Left renal cortex interstitium (tissue), 4 donors: ENCODE measurements at places on chromosomes 12 and 14. TPM values are rescaled to one million over a fixed set of nuclear protein-coding genes. Genes with fewer than 3 reads are reported as not detected.

DNA sequence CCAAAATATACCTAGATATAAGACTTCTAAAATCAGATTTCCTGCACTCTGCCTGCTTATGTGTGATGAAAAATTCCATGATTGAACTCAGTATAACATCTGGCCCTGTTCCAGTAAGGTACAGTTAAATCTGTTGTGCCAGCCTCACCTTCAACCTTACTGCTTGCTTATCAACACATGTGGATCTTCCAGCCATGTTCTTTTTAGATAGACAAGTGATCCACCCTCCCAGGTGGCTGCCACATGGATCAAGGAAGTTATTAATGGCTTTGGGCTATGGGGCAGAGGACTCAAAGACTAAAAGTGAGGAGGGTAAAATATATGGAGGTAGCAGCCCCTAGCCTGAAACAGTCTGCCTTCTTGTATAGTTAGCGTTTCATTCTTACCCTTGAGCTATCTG lies 25.3 kb upstream of the MAGOHB start:
- no peak for DNase-seq

- no peak for DNase-seq
Measured at GRCh38 chr14:74890262-74890661, 8.5 kb downstream of the DLST start.

DNA sequence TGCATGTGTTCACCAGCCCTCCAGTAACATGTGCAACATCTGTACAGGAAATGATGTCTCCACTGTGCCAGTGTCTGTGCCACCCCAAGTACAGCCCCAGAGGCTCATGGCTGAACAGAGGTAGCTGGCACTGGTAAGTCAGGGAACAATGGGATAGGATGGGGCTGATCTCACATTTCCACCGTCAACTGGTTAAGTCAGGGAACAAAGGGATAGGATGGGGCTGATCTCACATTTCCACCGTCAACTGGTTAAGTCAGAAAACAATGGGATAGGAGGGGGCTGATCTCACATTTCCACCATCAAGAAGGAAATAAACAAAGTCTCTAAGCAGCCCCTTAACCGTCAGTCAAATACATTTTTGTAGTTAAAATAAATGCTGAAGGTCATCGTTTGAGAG lies 246.6 kb downstream of the TMEM132D start:
- no peak for DNase-seq

GRCh38 chr14:93780813-93781400 lies 7.4 kb downstream of the PRIMA1 start:
- DNase-seq = no peak

GRCh38 chr12:72511498-72511897 lies 239.3 kb downstream of the TRHDE start:
- DNase-seq = no peak

GRCh38 chr14:71560751-71561150 lies 371.5 kb upstream of the RGS6 start:
- no peak for DNase-seq

DNA sequence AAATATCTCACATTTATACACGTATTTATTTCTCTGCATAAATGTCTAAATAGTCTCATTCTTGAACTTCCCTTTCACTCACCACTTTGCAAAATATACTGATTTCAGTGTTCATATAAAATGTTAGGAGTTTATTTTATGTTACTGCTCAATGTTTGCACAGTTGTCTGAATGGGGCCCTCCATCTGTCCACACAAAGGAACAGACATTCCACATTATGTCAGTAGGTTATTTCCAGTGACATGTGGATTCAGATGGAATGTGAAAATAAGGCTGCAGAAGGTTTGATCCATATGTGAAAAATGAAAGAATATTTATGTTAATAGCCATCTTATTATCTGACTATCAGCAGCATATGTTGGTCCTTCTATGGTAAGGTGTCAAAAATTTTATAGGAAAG lies 994.4 kb upstream of the SEL1L start:
- DNase-seq = no peak

DNA sequence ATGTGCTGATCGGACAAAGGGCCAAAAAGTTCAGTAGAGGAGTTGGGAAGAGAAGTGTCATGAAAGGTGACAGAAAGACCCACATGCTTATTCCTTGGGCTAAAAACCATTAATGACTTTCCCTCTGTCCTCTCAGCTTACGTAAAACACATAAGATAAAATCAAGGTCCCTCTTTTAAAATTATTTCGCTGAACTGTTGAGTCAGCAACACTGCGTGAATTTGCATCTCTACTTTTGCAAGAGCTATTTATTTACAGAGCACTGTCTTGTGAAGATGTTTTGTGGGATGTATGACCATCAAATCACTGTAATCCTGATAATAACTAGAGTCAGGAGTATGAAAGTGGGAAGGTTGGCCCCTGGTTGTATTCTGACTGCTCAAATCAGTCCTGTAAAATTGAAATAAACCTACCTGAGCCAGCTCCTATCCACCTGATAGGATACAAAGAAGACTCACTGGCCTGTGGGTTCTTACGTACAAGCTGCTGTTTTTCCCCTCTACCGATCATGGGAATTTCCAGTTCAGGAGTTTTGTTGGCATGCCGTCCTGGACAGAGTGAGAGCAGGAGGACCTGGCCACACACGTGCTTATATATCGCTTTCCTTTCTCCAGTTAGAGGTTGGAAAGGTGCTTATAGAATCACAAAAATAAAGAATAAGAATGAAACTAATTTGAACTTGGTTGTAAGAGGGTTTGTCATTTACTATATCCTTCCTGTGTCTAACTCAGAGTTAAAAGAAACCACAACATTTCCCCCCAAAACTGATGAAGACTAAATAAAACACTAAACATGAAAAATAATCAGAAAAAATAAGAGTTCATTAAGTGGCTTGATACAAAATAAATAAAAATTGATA lies 42.9 kb downstream of the IFNG-AS1 start:
- no peak for DNase-seq

DNA sequence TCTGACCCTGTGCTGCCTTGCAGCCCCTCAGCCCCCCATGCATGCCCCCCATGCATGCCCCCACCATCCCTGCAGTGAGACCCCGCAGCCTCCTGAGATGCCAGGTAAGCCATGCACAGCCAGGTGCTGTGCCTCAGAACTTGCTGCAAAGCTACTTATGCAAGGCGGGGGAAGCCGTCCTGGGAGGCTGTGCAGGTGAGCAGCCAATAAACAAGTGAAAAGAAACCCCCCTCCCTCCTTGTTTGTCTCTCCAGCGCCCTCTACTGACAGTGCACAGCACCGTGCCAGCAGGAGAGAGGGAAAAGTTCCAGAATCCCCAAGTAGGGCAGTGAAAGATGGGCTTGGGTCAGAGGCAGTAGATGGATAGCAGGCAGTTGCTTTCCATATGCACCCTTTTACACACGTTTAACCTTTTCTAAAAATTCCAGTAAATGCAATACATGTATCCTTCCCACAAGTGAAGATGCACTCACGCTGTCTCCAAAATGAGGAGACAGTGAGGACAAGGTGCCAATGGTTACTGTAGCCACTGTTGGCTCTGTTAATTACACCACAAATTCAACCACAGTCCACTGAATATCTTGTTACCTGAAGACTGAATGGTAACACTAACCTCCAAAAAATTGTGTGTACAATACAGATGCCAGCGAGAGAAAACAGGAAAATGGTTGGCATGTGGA lies 18.0 kb downstream of the TNFAIP2 start:
- no peak for DNase-seq

- DNase-seq = no peak
Measured at GRCh38 chr12:51631591-51631990, 40.6 kb downstream of the SCN8A start.

DNA sequence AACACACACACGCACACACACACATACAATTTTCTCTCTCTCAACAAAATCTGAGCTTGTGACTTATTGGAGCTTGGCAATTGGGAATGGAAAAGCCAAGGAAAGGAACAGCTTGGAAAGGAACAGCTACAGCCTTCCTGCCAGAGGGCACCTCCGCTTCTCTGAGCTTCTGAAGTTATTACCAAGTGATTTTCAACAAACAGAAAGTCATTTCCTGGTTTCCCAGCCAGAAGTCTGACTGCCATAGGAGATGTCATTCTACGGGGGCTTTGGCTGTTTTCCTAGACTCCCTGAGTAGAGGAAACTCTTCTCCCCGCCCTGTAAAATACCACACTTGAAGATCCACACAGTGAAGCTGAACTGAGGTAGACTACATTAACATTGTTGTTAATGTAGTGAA lies 198.3 kb downstream of the CFAP54 start:
- DNase-seq = no peak

DNA sequence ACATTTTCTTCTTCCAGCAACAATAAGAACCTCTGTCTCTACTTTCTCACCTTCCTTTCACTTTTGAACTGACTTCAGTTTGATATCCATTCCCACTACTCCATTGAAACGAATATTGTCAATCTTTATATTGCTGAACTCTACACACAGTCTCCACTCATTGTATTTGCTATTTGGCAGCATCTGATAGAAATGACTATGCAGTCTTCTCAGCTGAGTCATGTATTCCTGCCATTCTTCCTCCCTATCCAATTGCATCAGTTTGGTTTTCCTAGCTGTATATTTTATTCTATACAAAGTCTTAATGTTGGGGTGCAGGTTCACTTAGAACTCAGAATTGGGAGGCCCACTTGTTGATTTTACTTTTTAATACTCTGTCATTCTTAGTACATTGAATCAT lies 107.5 kb upstream of the CPNE8 start:
- no peak for DNase-seq

GRCh38 chr12:62647586-62647985 lies 181.0 kb downstream of the MON2 start:
- no peak for DNase-seq

- no peak for DNase-seq
Measured at GRCh38 chr14:67533754-67534085, 630 bp downstream of the PLEKHH1 start.

GRCh38 chr14:75657331-75657730 lies 3.3 kb downstream of the ERG28 start:
- no peak for DNase-seq

DNA sequence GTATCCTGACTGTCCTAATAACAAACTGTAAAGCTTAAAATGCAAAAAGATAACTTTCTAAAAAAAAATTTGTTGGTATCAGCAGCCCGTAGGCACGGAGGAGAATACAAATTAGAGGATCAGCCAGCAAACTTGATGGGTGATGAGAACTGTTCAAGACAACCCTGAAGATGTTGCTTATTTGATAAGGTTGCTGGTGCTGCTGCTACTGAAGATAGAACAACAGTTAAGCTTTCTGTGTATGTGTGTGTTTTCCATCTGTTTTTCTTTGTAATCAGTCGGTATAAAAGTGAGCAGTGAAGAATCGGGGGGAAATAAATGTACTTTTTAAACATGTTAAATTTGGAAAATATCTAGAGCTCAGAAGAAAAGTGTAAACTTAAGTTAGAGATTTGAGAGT lies 67.4 kb upstream of the POC1B start:
- DNase-seq = no peak

DNA sequence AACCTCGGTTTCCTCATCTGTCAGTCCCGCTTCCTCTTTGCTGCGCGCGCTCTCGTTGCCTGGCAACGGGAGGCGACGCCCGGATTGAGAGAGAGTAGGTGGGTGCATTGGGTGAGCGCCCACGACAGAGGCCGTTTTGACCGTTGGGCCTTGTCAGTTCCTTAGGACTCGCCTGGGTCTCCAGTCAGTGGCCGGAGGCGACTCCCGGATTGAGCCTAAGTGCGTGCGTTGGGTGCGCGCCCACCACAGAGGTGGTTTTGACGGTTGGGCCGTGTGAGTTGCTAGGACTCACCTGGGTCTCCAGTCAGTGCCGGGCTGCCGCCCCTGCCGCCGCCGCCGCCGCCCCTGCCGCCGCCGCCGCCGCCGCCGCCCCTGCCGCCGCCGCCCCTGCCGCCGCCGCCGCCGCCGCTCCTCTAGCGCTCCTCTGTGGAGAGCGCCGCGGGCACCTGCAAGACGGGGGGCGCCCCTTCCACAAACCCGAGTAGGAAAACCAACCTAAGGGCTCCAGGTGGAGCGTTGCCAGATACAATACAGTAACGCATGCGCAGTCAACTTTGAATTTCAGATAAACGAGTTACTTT lies 37.2 kb downstream of the APOBEC1 start:
- DNase-seq = no peak

GRCh38 chr12:23099604-23100003 lies 474.6 kb downstream of the ETNK1 start:
- DNase-seq = no peak

GRCh38 chr12:94074216-94074979 lies 74.0 kb upstream of the PLXNC1 start:
- DNase-seq = no peak

DNA sequence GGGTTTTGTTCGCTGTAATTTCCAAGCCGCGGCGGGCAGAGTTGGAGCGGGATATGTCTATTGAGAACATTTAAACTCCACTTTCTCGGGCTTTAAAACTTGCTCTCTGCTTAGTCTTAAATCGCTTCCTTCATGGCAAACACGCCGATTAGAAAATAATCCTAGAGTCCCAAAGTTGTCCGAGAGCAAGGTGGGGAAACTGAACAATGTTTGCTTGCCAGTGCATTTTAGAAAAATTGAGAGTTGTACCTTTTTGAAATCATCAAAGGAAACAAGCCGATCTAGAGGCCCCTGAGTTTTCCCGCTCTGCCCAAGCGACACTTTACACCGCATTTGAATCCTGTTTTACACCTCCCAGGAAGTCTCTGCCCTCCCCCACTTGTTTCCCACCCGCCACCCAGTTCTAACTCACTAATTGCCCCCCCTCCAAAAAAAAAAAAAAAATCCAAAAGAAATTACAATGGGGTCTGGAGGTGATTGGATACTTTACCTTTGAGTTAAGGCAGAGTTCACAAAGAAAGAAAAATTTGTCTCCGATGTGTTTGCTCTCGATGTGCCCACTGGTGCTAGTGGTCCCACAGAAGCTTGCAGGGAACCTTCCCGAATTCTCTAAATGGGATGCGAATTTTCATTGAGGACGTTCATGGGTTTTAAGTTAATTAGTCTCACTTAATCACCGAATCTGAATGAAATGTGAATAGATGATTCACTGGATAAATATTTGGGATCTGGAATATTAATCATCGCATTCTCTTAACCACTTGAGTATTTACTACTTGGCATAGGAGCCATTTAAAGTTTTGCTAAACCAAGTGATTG lies 2.3 kb downstream of the HMGA2 start:
- no peak for DNase-seq

DNA sequence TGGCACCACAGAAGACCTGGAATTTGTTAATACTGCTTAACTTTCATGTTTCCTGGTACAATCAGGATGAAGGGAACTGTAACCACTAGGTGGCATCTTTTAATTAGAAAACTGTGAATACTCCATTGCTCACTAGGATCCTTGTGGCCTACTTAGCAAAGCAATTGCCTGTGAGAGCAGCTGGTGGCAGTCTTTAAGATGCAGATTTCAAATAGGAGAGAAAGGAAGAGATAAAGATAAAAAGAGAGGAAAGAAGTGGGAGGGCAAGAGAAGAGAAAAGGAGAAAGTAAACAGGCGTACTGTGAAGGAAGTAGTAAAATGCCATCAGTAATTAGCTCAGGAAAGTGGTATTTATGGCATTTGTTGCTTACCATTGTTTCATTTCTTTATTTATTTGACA lies 114.5 kb downstream of the RAD51B start:
- peak; percentile 68 for DNase-seq

NUMB gene
- polyA plus RNA-seq = 107 TPM

AACS gene
- 25.2 TPM for polyA plus RNA-seq

TSHR gene
- 0.79 TPM for polyA plus RNA-seq

SYT1 gene
- 17.5 TPM for polyA plus RNA-seq
